ENCODE measurements at places on chromosomes 1 and 21.

GRCh38 chr1:212871976-212872375, 13.9 kb downstream of the FLVCR1 start:
- no peak for DNase-seq

DNA sequence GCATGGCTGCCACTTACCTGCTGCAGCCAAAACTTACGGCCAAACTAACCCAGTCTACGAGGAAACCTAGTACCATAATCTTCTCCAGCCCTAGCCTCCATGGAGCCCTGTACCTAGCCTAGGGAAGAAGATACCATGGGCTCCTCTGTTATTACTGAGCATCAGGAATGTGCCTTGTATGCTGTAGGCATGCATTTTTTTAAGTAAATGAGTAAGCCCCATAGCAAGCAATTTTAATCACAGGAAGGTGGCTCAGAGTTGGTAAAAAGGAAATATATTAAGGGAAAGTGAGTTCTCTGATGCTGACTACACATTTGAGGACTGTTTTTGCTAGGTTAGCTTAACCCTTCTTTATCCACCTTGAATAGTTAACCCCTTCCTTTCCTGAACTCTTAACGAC, 21.2 kb downstream of the NFASC start:
- peak; percentile 81 for DNase-seq

DNA sequence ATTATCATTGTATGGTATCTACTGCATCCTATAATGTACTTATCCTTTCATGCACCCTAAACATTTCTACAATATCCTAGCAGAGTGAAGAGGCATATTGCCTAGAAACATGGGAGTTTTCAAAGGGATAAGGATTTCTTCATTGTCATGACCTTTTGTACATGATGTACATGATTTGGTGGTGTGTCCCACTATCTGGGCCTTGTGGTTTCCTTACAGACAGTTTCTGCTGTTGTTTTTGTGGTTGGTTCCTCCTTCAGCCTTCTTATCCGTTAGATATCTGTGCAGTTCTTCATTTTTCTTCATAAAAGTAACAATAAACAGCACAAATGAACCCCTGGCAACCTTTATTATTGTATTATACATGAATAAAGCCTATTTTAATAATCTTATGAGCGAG, 70.4 kb upstream of the BACH1 start:
- no peak for DNase-seq

DNA sequence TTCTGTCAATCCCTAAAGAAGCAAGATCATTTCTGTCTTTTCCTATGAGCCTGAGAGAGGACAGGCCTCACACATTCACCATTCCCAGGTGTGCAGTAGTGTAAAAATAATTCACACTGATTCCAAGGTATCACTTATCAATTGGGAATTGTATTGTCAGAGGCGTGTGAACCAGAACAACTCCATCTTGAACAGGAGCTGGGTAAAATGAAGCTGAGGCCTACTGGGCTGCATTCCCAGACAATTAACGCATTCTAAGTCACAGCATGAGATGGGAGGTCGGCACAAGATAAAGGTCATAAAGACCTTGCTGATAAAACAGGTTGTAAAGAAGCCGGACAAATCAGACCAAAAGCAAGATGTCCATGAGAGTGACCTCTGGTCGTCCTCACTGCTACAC, 239.2 kb downstream of the SMYD3 start:
- DNase-seq, result no peak

Data from GM23248 (cell line).